Sciatic nerve (tissue), 2 donors: ENCODE measurements at places on chromosomes 5 and 9. TPM values are rescaled to one million over a fixed set of nuclear protein-coding genes. Genes with fewer than 3 reads are reported as not detected.

DNA sequence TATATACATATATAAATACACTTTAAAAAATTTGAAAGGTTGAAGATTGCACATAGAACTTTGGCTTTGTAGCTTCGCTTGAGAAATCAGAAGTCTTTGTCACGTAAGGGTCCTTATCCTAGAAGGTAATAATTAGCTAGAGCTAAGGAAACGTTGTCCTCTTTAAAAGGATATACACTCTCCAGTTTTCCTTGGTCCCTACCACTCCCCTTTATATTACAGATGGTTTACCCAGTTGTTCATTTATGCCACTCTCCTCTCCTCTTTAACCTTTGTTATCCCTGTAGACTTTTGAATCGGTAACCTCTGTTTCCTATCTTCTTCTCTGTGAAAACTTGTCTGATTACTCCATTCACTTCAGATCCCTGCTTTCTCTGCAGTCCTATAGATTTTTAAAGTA is 1101.0 kb upstream of the SEMA6A start:
- DNase-seq, result no peak

DNA sequence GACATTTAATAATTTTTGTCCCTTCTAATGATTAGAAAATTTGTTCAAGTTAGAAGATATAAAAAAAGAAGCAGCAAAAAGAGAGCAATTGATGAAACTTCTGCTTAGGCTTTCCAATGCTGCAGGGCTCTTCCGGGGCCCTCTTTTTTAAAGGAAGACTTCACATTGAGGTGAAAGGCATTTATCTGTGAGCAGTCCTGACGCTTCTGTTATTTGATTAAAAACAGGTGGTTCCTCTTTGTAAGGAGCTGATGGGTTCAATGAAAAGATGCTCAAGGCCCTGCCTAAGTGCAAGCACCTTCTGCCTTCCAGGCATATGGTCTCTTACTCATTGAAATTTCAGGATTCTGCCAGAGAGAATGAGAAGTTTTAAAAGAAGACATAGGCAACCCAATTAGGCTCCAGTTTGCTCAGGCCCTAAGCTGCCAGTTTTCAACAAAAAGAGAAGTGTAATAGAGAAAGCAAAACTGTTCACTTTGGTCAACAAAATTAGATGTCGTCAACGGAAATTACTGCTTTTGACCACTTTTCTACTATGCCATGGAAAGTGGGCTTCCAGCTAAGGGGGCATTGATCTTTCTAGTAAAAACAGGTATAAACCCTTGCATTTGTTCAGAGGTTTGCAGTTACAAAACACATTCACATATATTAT is 100.2 kb downstream of the INSYN2B start:
- no peak for DNase-seq

DNA sequence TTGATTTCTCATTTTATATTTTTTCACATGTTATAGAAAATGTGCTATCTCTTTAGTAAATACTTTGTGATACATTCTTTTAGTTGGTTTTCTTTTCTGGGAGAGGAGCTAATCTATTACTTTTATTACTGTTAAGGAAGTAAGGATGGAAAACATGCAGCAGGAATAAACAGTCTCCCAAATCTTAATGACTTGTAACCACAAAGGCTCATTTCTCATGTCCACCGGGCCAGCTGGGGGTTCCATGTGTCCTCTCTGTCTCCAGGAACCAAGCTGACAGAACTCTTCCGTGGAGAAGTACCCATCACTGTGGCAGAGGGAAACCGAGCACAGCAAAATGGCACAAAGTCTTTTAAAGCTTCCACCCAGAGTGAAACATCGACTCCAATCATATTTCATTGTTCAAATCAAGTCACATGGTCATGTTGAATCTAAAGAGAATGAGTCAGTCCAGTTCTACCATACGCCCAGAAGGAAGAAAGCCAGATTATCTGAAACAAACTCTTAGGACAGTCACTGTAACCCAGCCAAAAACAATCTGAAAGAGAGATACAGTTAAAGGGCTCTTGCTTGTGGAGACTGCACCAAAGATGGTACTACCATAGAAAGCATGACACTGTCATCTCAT is 97.1 kb upstream of the CDH6 start:
- no peak for DNase-seq

DNA sequence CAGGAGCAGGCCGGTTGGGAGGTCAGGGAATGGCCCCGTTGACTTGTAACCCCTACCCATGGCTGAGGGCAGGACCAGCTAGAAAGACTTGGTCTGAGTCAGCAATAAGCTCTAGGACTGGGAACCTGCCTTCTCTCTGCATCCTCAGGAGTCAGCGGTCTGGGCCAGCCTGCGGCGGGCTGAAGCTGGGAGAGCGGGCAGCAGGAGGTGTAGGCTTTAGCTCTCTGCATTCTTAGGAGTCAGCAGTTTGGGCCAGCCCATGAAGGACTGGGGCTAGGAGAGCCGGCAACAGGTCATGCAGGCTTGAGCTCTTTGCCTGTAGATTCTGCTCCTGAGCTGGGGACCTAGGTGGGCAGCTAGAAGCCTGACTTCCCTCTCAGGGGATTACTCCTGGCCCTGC is 6.4 kb upstream of the SMIM32 start:
- no peak for DNase-seq

GRCh38 chr9:36603006-36603405 is 30.3 kb downstream of the MELK start:
- no peak for DNase-seq

DNA sequence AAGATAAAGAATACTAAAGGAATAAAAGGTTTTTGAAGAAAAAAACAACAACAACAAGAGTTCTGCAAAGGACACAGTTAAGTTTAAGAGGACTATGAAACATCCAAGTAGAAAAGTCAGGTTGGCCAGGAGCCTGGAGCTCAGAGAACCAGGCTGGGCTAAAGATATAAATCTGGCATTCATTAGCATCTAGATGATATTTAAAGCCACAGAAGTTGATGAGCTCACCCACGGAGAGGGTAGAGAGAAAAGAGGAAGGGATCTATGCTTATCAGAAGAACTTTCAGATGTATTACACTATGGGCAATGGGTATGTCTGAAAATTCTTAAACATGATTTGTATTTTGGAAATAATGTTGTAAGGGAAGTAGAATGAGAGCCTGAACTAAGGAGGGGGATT is 9.9 kb downstream of the MIER3 start:
- no peak for DNase-seq

GRCh38 chr5:6849316-6850105 is 136.3 kb downstream of the TENT4A start:
- no peak for DNase-seq

DNA sequence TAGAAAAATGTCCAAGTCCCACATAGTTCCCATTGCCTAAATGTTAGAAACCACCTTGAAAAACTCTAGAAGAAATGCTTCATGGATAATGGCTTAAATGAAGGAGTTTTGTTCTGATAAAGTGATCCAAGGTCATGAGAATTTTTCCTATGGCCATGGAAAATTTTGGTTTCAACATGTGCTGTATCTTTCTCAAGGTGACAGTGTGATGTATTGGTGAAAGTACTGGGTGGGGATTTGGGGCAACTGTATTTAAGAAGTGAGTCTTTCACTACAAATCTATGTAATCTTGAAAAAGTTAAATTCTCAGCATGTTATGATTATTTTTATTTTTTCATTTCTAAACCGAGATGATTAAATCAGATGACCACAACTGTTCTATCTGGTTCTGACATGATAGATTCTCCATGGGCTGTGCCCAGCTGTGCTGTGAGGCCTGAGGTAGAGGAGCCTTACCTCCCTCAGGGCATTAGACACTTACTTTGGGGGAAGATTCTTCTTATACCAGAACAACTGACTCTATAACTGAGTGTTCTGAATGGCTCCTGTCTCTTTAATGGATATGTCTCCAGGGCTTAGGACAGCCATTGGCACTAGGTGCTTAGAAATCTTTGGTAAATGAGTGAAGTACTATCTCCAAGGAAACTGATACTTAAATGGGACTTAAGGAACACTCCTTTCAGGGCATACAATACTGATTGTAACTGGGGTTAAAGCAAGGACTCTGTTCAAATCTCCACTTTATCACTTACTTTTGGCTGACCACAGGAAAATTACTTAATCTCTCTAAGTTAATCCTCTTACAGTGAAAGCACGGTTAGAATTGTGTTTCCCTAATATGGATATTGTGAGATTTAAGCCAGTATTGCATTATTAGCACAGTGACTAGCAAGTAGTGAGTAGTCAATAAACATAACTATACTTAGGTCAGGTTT is 397.4 kb upstream of the MEF2C start:
- no peak for DNase-seq

SPEF2 gene
- 14.4 TPM for total RNA-seq

DNA sequence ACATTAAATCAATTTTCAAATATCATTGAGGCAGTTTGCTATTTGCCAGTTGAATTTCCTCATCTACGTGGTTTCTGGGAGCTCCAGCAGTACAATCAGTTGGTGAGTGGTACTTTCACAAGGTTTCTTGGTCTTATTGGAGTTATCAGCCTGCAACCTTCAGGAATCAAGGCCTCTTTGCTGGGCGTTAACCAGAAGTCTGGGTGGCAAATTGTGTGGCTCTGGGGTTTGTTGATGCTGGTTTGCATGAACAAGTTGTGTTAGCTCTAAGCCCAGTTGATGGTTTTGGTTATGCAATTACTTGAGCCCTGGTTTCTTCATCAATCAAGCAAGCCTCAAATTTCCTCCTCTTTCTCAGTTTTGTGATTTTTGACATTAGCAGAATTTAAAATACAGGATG is 152.9 kb upstream of the ANKRD55 start:
- DNase-seq, result no peak

DNA sequence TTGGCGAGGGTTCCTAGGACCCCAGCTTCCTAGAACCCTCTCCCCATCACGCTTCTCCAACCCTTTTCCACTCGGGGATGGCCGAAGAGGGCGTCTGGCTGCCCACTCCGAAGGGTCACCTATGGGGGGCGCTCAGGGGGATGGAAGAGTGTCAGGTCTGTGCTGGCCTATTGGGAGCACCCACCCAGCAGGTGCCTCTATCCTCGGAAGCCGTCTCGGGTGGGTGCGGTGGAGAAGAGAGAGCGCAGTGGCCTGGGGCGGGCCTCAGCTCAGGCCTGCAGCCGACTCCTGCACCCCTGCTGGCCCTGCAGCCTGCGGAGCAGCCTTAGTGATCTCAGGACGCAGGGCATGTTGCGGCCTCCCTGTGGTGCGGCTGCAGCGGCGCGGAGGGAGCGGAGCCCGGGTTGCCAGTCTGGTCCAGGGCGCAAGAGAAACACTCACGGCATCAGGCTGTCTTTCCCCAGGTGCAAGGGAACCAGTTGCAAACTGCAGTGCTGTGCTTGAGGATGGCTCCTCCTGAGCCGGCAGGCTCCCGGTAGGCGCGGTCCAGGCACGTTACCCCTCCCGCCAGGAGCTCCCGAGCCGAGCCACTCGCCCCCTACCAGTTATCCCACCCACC is 1.5 kb upstream of the IRX2 start:
- DNase-seq, result no peak

DNA sequence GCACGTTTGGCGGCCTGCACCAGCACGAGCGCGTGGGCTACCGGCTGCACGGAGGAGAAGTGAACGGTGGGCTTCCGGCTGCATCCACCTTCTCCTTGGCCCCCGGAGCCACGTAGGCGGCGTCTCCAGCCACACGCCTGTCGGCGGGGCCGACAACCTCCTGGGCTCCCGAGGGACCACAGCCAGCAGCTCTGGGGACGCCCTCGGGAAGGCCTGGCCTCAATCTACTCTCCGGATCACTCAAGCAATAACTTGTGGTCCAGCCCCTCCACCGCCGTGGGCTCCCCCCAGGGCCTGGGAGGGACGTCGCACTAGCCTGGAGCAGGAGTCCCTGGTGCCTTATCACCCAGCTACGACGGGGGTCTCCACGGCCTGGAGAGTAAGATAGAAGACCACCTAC is 73.7 kb downstream of the INSL6 start:
- no peak for DNase-seq

DNA sequence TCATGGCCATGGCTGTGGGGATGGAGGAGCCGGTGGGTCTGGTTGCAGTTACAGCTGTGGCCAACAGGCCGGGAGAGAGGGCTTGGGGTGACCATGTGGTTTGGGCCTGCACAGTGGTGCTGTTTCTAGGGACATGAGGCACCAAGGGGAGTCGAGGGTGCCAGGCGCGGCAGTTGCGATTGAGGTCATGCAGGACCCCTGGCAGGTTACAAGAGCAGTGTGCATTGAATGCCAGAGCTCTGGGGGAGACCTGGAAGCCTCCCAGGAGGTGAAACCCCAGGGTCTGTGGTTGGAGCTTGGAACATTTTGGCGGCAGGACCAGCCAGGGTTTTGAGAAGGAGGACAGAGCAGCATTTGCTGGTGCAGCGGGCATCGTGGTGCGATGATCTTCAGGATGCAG is 21.7 kb downstream of the RXRA start:
- no peak for DNase-seq

GRCh38 chr5:111784491-111785181 is 27.6 kb upstream of the NREP start:
- DNase-seq, result no peak

DNA sequence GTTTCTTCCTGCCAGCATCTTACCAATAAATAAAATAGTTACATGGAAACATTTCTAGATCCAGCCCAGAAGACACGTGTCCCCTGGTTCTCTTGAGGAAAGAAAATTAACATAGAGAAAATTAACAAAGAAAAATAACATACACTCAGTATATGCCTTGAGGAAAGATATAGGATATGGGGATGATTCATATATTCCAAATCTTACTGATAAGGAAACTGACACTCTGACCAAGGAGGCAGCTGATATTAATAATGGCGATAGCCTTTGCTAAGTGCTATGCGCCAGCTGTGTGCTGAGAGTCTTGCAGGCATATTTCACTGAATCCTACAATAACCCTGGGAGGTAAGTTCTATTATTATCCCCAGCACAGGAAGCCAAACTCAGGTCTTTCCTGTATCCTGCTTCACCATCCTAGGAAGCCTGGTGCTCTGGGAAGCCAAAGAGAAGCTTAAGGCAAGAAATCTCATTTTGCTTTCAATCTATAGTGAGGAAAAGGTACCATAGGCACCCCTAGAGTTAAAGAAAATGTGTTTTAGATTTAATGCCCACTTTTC is 302.7 kb upstream of the NREP start:
- no peak for DNase-seq

PCDH1 gene
- total RNA-seq, result 36.4 TPM

GRCh38 chr9:6355728-6356127 is 27.6 kb downstream of the TPD52L3 start:
- no peak for DNase-seq

- no peak for DNase-seq
Observed at GRCh38 chr5:67957374-67957773, 258.2 kb upstream of the PIK3R1 start.

- no peak for DNase-seq
Observed at GRCh38 chr5:131245312-131245711, 18.5 kb upstream of the CDC42SE2 start.

GRCh38 chr9:122332644-122333043 is 38.2 kb upstream of the PTGS1 start:
- DNase-seq, result no peak
